ENCODE measurements at places on chromosomes 1 and 21.

DNA sequence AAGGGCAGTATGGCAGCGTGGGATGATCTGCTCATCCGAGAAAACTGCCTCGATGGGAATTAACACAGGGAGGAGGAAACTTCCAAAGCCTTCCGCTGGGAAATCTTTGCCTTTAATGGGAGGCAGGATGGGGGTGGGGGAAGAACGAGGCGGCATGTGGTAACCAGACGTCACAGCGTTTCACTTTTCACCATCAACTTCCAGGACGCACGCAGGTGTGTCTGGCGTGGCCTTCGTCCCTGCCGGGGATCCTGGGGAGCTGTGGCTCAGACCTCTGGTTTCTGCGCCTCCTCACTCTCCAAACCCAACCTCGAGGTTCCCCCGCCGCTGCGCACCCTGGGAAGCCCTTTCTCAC lies 282 bp downstream of the RSPH1 start:
- DNase-seq: peak; percentile 56

- DNase-seq: peak; percentile 21
Measured at GRCh38 chr1:29962831-29963247, 726.5 kb downstream of the PTPRU start.

DNA sequence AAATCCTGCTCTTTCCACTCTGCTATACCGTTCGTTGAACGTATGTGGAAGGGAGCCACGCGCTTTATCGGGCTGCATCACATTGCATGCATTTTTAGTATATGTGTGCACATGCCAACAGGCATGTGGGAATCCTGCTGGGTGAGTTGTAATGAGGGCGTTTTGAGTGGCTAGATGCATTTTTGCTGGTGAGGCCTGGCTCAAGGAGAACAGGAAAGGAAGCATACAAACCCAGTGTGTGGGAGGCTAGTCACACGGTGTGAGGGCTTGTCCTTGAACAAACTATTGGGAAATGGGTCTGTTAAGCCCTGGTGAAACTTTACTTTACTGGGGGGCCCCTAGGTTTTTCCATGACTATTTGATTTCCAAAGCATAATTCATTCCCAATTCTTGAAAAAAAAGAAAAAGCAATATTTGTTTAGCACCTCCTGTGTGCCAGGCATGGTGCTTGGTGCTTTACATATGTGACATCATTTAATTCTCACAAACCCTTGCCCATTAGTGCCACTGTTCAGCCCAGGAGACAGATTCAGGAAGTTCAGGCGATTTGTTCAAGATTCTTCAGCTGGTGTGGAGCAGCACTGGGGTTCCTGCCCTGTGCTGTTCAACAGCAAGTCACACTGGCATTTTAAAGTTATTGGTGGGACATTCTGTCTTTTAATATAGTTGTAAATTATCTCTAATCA lies 25.6 kb upstream of the JUN start:
- DNase-seq: no peak

GRCh38 chr1:229101011-229101871 lies 169.7 kb upstream of the RAB4A start:
- DNase-seq: no peak

- DNase-seq: no peak
Measured at GRCh38 chr1:117070124-117070523, 10.0 kb downstream of the TTF2 start.

GRCh38 chr1:211738691-211739301 lies 63.4 kb upstream of the NEK2 start:
- DNase-seq: peak; percentile 65

DNA sequence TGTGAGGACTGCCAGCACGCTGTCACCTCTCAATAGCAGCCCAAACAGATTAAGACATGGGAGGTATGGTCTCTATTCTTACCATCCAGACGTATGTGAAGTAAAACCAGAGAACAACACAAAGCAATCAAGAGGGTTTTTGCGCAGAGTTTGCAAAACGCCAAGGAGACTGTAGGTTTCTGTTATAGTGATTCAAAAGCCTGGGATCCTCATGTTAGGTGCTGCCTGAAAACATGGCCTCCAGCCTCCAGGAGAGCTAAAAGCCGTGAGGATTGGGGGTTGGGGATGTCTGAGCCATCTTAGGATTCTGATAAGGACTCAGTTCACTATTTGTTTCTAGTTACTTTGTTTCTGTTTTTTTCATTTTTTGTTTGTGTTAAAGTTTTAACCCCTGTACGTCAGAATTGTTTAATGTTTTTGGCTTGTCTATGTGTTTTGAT lies 4.2 kb upstream of the CCT8 start:
- peak; percentile 38 for DNase-seq

- peak; percentile 22 for DNase-seq
Measured at GRCh38 chr1:164240081-164240480, 318.9 kb upstream of the PBX1 start.

- DNase-seq: no peak
Measured at GRCh38 chr1:119220991-119221390, 80.5 kb upstream of the WARS2 start.

GRCh38 chr1:234608911-234609690 lies 877 bp downstream of the IRF2BP2 start:
- peak; percentile 66 for DNase-seq

DNA sequence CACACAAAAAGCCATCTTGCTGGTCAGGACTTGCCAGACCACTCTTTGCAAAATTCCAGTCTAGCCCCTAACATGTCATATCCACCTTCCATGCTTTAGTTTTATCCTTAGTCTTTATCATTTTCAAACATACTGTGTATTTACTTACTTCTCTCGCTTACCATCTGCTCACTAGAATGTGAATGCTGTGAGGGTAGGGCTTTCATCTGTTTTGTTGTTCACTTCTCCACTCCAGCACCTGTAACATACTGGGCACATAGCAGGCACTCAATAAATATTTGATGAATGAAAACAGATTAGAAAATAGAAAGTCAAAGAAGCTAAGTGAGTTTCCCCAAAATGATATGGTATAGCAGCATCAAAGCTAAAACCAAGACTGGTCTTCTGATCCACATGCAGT lies 79.9 kb downstream of the OLFML2B start:
- no peak for DNase-seq

Measured in WERI-Rb-1 (cell line).